Activated CD8-positive, alpha-beta memory T cell treated with anti-CD3 and anti-CD28 coated beads for 1 hour (primary cell): ENCODE measurements at places on chromosomes 7 and 10.

DNA sequence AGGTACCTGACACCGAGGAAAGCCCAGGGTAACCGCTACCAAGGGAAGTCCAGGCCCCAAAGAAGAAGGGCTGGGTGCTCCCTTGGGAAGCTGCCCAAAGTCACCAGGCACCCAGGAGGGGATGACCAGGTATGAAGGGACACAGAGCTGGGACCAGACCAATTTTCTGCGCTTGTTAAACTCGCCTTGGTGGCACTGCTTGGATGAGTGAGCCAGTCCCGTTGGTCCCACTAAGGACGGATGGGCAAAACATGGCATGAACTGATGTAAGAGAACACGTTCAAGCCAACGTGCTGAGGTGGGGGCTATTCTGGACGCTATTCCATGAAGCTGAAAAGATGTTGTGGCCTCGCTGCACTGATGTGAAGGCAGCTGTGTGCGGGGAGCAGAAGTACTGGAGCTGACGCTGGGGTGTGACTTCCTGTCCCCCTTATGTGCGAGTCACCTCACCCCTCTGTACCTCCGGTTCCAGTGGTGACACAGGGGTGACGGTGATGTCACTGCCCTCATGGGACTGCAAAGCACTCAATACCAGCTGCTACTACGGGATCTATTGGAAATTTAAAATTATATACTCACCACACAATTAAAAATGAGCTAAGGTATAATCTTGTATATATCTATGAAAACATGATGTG, 73.6 kb downstream of the COBL start:
- no peak for DNase-seq

- DNase-seq = no peak
Measured at GRCh38 chr10:120477021-120477742, 20.2 kb downstream of the PLPP4 start.

GRCh38 chr7:140294454-140294853, 103.9 kb downstream of the SLC37A3 start:
- no peak for DNase-seq

DNA sequence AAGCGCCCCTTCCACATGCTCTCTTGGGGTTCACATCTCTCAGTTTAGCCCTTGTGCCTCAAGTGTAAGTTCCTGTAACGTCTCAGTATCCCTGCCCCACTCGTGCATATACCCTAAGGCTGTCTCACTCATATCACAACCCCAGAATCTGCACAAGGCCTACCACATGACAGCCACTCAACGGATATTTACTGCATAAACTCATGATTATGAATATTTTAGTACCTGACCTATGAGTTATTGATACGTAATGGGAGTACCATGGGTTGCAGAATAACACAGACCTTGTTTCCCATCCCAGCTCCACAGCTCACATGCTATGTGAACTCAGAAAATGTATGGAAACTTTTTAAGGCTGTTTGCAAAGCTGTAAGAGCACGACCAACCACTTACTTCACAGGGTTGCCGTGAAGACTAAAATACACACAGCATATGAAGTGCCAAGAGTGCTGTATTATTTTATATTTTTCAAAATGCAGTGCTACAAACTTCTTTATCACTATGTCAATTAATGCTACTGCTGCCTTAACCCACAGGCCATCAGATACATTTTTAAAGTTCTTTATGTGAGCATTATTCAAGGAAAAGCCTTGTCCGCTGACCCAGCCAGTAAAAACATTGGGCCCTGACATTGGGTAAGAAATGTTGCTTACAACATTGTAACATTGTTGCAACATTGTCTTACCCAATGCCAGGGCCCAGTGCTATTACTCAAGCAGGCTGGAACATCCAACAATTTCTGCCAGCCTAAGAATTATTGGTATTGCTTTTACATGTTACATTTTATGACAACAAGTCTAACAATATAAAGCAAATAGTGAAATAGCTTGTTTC, 97.2 kb downstream of the JAZF1 start:
- DNase-seq = no peak

DNA sequence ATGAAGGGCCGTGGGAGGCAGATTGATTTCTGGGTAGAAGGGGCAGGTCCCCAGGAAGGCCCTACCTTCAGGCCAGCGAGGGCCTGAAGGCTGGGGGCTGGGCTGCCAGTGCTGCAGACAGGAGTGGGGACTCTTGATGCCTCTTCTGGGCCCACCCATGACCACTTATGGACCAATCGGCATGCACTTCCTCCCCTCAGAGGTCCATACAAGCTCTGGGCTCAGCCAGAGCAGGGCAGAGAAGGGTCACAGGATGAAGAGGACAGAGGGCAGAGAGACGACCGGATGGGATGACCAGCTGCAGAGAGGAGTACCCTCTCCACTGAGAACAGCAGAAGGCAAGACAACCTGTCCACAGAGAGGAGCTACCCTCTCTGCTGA, 120.1 kb downstream of the DYNC2I1 start:
- no peak for DNase-seq

- no peak for DNase-seq
Measured at GRCh38 chr7:75740846-75741497, 2.2 kb upstream of the HIP1 start.

- DNase-seq = no peak
Measured at GRCh38 chr7:3882782-3883181, 581.7 kb downstream of the SDK1 start.

DNA sequence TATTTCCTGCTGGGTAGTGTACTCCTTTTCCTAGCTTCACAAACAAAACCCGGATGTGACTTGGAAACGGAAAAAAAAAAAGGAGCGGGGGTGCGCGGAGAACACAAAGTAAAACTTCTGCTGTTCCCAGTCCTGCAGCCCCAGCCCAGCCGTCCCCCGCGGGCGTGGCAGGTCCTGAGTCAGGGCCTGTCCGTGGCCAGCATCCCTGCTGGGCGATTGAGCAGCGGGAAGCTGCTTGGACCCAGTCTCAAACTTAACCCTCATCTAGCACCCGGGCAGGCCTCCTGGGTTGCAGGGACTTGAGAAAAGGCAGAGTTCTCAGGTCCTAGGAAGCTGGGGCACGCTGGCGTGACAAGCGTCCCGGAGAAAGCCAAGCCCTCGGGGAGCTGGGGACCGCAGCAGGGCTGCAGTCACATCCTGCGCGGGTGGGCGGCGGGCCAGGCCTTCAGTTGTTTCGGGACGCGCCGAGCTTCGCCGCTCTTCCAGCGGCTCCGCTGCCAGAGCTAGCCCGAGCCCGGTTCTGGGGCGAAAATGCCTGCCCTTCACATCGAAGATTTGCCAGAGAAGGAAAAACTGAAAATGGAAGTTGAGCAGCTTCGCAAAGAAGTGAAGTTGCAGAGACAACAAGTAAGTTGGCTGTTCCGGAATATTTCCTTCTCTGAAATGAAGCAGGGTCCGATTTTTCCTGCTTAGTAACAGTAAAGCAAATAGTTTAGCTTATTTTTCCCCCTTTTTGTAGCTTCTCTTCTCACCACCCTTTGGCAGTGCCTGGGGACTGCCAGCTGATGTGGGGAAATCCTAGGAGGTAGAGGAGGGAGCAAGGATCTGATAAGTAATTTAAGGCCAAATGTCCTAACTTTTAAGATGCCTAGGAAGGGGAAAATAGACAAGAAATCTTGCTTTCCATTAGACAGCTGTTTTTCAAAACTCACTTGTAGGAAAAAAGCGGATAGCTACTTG, at the start of gene GNG11:
Gene GNG11, plus strand, starts transcription at position 129 of the 960 bp plus-strand sequence. Its CDS starts 403 bp downstream, at position 532.
- DNase-seq = no peak

GRCh38 chr7:30048582-30048981, 20.4 kb downstream of the PLEKHA8 start:
- DNase-seq = no peak

DNA sequence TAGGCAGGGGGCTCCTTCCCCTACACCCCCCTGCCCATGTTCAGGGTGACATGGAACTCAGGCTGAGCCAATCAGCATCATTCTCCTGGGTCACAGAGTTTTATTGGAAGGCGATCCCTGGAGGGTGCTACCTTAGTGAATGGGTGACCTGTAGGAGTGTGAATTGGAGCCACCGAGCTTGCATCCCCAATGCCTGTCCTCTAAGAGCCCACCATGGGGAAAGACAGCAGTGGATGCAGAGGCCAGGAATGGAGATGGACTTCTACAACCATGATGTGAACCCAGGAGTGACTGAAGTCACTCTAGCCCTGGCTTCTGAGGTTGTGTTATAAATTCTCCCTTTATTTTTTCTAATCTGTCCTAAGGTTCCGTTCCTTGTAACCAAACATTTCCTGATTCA, 89.4 kb downstream of the CCDC71L start:
- no peak for DNase-seq

DNA sequence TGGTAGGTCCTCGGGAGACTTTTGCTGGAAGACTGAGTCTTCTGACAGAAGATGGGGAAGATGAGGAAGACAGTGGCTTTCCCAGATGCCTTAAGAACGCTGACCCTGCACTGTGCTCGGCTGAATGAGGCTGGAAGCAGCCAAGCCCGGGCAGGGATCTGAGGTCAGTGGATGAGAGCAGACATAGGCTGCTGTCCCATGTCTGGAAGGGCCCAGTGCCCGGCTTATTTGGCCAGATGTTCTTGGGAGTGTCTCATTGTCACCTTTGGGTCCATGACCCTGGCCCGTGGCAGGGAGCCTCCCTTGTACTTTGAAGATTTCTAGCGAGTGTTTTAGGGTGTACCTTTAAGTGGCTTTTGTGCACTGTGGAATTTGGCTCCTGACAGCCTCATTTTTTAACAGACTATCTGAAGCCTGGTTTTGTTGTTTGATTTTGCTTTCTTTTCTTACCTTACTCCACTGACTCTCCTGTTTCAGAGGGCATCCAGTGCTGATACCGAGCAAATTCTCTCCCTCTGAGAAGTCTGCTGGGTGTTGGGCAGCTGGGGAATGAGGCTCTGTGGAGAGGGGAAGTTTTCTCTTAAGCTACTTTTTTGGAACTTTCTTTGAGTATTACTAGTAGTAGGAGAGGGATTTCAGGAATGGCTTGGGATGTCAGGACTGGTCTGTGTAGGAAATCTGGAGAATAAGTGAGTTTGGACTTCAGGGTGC, 61.4 kb downstream of the CREB5 start:
- DNase-seq = no peak

DNA sequence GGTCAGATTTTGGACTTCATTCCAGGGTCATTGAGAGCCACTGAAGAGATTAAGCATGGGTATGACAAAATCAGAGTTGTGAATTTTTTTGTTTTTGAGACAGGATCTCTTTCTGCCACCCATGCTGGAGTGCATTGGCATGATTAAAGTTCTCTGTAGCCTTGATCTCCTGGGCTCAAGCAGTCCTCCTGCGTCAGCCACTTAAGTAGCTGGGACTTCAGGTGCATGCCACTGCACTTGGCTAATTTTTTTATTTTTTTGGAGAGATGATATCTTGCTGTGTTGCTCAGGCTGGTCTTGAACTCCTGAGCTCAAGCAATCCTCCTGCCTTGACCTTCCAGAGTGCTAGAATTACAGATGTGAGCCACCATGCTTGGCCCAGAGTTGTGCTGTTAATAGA, 52.5 kb upstream of the GLCCI1 start:
- no peak for DNase-seq

GRCh38 chr10:123502983-123503382, 163.2 kb upstream of the GPR26 start:
- no peak for DNase-seq

GRCh38 chr7:17239046-17239445, 59.4 kb upstream of the AHR start:
- DNase-seq = no peak

GRCh38 chr10:62749093-62749683, 55.3 kb upstream of the ADO start:
- no peak for DNase-seq

GRCh38 chr7:69365651-69366192, 232.6 kb upstream of the AUTS2 start:
- no peak for DNase-seq

GRCh38 chr7:47622946-47623640, 41.2 kb upstream of the TNS3 start:
- DNase-seq = no peak

DNA sequence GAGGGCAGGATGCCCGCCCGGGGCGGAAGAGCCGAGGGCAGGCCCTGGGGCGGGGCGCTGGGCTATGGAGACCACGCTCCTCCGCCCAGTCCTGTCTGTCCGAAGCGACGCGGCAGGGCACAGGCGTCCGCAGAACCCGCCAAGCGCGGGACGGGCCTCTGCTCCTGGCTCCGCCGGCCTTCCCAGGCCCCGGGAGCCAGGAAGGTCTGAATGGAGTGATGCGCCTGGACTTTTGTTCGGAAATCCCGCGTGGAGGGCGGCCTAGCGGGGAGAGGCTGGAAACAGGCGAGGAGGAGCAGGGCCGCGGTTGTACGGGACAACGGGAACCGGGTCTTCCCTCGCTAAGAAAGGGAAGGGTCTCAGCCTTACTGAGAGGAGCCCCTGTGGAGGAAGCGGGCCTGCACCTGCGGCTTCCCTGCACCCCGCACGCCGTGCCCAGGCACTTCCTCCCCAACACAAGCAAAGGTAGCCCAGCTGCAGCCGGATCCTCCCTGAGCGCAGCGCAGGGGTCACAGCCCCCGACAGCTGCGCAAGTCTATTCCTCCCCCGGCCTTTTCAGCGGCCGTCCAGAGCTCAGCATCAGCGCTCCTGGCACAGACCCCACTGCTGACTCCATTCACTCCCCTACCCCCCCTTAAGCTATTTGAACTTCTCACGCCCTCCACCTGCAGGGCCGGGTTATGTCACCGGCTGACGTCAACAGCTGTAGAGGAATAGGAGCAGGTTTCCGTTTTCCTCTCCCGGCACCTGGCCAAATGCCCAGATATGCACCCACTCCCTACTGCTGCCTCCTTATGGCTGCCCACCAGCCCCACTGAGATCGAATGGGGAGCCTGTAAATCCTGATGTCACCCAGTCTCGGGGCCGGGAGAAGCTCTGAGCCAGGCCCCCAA, 143.2 kb upstream of the RET start:
- DNase-seq = peak; percentile 24

- DNase-seq = no peak
Measured at GRCh38 chr10:73065441-73065840, 31.2 kb downstream of the P4HA1 start.

GRCh38 chr7:28542410-28542809, 130.1 kb downstream of the CREB5 start:
- DNase-seq = no peak

DNA sequence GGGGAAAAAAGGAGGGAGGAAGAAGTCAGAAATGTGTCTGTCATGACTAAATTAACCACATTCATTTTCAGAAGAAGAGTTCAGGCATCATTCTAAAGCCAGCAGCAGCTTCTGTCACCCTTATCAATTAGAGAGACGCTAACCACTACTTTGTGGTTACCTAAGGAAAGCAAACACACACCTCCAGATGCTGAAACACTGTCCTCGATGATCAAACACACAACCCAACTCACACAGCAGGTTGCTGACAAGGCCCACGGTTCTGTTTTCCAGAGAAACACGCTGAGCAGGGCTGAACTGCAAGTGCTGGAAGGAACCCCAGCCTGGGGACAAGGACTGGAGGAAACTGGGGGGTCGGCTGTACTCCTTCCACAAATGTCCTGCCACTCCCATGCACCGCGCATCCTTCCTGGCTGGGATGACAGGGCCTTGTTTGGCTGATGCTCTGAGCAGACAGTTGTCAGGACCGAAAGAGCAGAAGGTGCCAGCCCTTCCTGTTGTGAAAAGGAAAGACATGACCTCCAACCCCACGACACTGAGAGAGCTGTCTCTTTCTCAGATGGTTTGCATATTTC, 36.6 kb downstream of the PRKCQ start:
- DNase-seq = no peak
